ENCODE measurements at places on chromosomes 13 and 19.

DNA sequence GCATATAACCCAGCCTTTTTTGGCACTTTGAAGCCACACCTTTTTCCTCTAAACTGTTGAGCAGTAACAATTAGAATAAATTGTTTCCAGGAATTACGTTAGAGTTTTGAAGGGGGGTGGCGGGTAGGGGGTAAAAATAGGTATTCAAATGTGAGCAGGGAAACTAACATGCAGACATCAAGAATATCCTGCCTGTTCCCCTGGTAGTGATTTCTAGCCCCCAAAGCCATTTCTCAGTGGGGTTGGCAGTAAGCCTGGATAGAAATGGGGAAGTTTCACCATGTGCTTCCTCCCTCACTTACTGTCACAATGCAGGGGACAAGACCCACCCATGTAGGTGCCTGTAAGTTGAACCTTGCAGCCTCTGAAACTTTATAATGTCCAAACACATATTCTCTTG is 3.8 kb downstream of the DOCK9 start:
- DNase-seq = no peak

DNA sequence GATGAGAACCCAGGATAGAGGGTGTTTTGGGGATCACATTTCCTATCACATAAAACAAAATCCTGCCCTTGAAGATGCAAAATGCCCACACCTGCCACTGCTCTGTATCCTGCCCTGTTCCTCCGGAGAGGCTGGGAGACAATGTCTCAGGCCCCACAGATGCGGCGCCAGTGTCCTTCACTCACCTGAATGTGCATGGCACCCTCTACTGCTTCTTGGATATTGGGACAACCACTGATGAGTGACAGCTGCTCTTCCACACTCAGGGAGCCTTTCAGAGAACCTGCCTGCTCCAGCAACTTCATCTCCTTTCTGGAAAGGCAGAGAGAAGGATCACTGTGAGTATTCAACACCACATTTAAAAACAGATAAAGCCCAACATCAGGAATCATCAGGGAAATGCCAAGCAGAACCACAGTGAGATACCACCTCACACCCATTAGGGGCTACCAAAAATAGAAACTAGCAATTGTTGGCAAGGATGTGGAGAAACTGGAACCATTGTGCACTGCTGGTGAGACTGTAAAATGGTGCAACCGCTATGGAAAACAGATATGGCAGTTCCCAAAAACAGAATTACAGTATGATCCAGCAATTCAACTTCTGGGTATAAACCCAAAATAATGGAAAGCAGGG is 36.4 kb downstream of the CRYL1 start:
- DNase-seq = peak; percentile 52

DNA sequence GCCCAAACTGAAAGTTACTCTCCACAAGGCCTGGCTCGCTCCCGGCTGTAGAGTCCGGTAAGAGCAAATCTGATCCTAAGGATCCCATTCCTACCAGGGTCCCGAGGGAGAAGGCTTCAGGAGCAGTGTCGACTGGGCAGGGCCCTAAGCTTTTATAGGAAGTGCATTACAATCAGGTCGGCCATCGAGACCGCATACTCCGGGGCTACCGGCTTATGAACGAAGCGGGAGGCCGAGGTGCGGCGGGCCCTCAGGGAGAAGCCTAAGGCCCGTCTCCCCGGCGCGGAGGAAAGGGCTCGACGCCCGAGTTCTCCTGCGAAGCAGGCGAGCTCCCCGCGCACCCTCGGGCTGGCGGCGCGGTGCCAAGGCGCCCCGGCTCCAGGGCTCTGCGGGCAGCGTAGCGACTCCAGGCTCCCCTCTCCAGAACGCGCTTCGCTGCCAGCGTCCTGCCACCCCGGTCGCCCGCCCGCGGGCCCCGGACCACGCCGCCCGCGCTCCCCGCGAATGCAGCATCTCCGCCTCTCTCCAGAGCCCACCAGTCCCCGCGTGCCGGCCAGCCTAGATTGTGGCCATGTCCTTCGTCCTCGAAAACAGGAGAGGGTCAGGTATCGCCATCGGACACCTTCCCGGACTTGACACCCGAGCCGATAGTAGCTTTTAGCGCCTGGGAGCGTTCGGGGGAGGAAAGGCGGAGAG is 1.4 kb downstream of the EFNB2 start:
- DNase-seq = no peak

DNA sequence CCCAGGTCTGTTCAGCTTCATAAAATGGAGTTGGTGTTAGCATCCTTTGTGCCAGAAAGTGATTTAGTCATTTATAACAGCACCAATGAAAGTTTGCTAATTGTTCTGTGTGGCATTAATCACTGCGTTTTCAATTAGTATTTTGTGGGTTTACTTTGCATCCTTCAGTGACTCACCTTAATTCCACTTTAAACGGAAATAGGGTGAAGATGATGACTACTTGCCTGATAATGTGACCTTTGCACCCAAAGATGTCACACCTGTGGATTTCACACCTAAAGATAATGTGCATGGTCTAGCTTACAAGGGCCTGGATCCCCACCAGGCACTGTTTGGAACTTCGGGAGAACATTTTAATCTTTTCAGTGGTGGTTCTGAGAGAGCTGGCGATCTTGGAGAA is 15.0 kb downstream of the GPATCH1 start:
- DNase-seq = no peak

GRCh38 chr13:31043957-31044356 is 111.5 kb downstream of the TEX26 start:
- DNase-seq = no peak

GRCh38 chr19:40578442-40578908 is 1.8 kb downstream of the SHKBP1 start:
- DNase-seq = no peak

GRCh38 chr13:94717916-94718315 is 5.6 kb upstream of the SOX21 start:
- no peak for DNase-seq

DNA sequence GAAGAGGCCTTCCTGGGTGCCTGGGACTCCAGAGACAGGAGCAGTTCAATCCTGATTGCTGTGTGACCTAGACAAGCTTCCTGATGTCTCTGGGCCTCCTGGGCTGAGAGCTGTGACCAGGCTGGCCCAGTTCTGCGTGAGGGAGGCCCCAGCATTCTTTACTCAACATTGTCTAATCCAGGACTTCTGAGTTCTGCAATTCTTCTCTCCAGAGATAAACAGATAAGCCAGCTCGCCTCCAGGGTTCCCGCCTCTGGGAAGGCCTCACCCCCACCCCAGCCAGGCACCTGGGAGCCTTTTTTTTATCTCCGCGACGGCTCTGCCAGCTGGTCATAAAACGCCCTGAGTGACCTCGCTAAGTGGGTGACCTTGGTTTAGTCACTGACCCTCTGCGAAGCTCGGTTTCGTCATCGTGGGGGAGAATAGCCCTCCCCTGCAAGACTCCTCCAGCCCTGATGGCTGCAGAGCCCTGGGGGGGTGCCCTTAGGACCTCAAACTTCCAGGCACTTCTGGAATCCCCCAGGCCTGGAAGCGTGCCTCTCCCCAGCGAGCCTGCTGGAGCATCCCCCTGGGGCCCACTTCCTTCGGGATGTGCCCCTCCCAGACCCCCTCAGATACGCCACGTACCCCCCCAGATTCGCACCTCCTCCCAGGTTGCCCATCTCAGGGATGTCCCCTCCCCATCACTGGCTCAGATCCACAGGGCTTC is 1.9 kb downstream of the SULT2B1 start:
- no peak for DNase-seq

GRCh38 chr19:5479958-5480357 is 24.7 kb downstream of the ZNRF4 start:
- peak; percentile 65 for DNase-seq

DNA sequence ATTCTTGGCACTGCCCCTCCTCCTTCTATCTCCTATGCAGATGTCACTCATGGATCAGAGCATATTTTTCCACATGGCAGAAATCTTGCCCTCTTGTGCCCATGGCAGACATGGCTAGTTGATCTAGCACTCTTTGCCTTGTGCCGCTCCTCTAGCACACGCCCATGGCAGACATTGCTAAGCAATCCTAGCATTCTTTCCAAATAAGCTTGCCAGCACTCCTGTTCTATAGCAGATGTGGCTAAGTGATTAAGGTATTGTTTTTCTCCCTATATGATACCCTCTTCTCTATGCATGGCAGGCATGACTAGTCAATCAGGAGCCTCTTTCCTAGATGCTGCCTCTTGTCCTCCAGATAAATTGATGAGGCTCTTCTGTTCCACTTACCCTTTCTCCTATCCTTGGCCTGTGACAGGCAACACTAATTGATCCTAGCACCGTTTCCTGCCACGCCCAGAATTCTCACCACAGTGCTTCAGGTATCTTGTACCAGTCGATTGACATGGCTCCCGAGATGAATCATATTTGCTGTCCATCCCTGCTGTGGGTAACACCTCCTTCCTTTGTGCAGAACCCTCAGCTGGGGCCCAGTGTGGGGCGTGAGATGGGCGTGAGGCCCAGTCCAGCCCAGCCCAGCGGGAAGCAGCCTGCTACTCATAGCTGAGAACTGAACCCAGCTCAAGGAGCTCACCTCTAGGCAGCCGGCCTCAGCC is 26.9 kb downstream of the TMED1 start:
- DNase-seq = no peak

DNA sequence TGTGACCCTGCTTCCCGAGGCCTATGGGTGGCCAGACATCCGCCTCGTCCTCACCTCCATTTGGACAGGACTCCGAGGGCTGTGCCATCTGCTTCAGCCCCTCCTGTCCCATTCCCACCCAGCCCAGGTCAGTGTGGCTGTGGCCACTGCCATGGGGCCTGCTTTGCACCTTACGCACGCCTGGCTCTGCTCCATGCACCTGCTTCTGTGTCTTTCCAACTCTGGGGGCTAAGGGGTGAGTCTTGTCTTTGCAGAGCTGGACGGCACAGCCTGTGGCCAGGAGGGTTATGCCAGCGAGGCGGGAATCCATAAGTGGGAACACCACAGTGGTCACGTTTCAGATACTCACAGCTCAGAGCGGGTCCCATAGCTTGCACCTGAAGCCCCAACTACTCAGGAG is 5.2 kb upstream of the ZNF554 start:
- no peak for DNase-seq

- no peak for DNase-seq
Measured at GRCh38 chr19:900043-900301, 6.7 kb downstream of the RNU6-9 start.

- DNase-seq = no peak
Measured at GRCh38 chr19:16661480-16662034, 618 bp downstream of the TMEM38A start.

DNA sequence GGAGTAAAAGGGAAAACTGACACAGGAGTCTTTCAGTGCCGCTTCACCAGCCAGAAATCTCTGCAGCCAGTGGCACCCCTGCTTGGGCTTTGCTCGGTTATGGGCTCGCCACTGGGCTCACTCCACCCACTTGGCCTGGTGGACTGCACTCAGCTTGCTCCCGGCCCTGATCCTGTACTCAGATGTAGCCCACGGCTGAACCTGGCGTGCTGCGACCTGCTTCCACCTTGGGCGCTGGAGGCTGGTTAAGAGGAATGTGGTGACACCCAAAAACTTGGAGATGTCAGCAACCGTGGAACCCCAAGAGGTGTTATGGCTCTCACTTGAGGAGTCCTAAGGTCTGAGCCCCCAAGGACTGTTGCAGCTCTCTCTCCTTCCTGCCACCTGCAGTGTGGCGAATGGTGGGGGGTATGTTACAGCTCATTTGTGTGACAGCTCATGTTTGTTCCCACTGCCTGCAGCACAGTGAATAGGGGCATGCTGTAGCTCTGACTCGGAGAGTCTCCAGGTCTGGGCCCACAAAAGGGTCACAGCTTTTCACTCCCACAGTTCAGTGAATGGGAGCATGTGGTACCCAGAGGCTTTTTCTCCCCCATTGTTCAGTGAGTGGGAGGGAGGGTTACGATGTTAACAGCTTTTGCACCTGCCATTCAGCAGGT is 1124.5 kb upstream of the ATXN8OS start:
- DNase-seq = no peak

- no peak for DNase-seq
Measured at GRCh38 chr19:43148233-43148632, 38.1 kb downstream of the PSG5 start.

- DNase-seq = no peak
Measured at GRCh38 chr13:97068151-97068550, 73.9 kb upstream of the OXGR1 start.

DNA sequence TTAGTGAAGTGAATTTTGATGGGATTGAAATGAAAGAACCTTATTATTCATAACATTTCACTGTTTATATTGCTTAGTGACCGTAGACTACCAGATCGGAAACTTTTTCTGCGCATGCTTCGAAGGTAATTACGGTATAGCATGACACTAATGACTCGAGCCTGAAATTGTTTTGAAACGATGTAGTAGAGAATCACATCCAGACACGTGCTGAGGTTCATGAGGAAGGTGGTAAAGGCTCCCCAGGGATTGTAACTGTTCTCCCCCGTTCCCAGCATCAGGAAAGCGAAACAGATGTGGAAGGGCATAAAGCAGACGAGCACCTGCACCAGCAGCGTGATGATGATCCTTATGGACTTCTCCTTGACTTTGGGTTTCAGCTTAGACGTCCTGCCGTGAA is 3.3 kb downstream of the GPR18 start:
- DNase-seq = no peak

GRCh38 chr19:17889609-17890214 is 18.0 kb downstream of the SLC5A5 start:
- DNase-seq = no peak

GRCh38 chr19:27676334-27676733 is 1536.6 kb downstream of the UQCRFS1 start:
- no peak for DNase-seq

DNA sequence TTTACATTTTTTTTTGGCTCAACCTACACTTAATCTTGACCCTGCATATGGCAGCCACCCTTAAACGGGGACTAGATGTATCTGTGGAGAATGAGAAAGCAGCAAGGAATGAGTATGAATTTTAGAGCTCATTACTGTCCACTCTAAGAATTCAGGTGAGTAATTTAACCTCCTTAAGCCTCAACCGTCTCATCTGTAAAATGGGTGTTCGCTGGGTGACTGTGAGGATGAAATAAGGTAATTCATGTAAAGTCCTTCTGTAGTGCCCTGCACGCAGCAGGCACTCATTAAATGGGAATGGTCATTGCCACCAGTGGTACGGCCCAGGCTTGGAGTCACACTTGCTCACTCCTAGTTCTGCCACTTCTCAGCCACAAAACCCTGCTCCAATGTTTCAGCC is 135.3 kb downstream of the CACNA1A start:
- DNase-seq = no peak

DNA sequence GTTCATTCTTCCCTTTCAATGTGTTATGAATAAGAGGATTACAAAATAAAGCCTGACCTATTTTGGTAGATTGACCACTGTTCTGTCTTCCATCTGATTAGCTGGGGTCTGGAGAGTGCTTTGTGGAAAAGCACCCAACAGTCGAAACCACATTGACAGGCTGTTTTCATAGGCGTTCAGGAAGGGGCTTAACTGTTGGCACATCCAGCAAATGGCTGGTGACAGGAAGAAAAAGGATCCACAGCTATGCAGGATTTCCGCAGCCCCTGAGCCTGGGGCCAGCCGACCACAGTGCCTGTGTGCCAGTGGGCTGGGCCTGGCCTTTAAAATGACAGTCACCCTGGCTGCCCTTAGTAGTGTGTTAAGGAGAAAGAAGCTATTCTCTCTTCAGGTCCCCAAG is 113.3 kb downstream of the SIPA1L3 start:
- DNase-seq = no peak

DNA sequence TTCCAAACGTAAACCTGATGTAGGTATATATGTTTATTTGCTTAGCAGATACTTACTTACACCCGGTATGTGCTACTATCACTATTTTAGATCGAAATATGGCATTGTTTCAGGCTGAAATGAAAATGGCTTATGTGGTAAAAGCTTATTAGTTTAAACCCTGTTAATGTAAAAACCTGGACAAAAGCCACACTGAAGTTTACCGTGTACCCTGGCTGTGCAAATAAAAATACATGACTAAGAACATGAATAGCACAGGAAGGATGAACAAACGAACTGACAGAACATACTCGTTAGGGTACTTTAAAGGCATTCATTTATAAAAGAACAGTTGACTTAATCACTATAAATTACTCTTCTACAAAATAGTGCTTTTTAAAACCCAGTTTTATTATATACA is 6.6 kb downstream of the CLDN10 start:
- no peak for DNase-seq

All from NCI-H1694 treated with DMSO at 0.1 percent for 48 hours (cell line).